ENCODE measurements at places on chromosomes 7 and 10.

GRCh38 chr7:51593628-51594027, 277.0 kb upstream of the COBL start:
- DNase-seq: no peak

DNA sequence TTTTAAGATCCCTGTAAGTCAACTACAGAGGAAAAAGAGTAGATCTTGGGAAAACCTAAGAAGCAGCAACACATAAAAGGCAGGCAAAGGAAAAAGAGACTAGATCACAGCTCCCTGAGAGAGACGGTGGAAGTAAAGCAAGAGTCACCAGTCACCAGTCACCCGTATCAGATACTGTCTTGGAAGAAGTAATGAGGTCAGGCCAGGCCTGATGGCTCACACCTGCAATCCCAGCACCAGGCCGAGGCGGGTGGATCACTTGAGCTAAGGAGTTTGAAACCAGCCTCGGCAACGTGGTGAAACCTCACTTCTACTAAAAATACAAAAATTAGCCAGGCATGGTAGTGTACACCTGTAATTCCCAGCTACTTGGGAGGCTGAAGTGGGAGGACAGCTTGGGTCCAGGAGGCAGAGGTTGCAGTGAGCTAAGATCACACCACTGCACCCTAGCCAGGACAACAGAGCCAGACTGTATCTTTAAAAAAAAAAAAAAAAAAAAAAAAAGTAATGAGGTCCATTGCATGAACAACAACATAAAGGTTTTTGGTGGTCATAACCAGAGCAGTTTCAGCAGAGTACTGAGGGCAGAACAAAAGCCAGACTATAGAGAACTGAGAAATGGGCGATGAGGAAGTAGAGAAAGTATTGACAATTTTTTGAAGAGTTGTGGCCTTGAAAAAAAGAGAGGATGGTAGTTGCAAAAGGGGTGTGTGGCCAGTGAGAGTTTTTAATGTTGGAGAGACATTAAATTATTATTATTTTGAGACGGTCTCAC, 16.9 kb downstream of the ZNF713 start:
- DNase-seq: no peak

GRCh38 chr10:12419262-12419847, 70.0 kb downstream of the CAMK1D start:
- DNase-seq: peak; percentile 80

- no peak for DNase-seq
Observed at GRCh38 chr10:132106431-132106830, 40.7 kb downstream of the JAKMIP3 start.

GRCh38 chr10:50565301-50566083, 58.3 kb downstream of the SGMS1 start:
- no peak for DNase-seq

- no peak for DNase-seq
Observed at GRCh38 chr10:98154076-98154475, 19.6 kb downstream of the R3HCC1L start.

DNA sequence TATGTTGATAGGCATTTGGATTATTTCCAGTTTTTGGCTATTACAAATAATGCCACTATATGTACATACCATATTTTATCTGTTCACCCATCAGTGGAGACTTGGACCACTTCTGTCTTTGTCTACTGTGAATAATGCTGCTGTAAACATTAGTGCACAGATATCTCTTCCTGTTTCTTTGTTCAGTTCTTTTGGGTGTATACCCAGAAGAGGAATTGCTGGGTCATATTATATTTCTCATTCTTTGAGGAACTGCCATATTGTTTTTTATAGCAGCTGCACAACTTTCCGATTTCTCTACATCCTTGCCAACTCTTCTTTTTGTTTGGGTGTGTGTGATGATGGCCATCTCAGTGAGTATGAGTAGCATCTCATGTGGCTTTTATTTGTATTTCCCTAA, 218.0 kb downstream of the LRMDA start:
- no peak for DNase-seq

DNA sequence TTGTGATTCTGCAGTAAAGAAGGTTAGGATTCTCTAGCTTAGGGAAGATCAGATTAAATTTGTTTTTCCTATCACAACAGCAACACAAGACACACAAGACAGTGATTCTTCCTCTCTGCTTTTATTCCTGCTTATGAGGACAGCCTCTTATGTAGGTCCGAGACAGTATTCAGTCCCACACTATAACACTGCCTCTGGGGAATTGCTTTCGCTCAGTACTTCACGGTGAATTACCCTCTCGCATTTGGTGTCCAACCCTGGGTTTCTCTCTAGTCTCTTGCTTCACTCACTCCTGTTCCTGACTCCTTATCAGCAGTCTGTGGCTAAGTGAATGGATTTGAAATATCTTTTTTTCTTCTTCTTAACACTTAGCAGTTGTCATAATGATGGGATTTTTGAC, 1.7 kb downstream of the HIF1AN start:
- DNase-seq: no peak

GRCh38 chr10:48946891-48947500, 7.4 kb upstream of the LRRC18 start:
- no peak for DNase-seq

DNA sequence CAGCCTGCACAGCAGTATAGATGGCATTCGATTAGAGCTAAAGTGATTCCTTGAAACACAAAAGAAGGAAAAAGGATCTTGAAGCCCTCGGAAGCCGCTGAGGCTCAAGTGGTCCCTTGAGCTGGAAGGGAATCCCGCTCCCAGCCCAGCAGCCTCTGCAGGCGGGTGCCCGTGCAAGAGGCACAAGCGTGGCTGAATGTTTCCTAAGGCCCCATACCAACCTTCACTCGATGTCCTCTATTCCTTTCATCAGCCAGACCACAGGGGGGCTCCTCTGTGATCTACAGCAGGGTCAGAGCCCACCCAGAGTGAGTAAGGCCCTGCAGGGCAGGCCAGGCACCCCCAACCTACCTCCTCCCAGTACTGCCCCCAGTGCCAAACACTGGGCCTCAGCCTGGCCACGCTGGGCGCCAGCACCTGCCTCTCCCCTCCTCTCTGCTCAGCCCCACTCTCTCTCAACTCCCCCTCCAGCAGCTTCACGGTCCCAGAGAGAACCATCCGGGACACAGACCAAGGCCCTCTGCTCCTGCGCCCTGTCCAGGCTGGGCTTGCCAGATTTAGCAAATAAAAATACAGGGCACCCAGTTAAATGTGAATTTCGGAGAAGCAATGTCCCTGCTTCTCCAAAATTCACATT, 30.5 kb downstream of the EBF3 start:
- no peak for DNase-seq

- DNase-seq: no peak
Observed at GRCh38 chr10:105292236-105292635, 651.1 kb downstream of the SORCS3 start.

DNA sequence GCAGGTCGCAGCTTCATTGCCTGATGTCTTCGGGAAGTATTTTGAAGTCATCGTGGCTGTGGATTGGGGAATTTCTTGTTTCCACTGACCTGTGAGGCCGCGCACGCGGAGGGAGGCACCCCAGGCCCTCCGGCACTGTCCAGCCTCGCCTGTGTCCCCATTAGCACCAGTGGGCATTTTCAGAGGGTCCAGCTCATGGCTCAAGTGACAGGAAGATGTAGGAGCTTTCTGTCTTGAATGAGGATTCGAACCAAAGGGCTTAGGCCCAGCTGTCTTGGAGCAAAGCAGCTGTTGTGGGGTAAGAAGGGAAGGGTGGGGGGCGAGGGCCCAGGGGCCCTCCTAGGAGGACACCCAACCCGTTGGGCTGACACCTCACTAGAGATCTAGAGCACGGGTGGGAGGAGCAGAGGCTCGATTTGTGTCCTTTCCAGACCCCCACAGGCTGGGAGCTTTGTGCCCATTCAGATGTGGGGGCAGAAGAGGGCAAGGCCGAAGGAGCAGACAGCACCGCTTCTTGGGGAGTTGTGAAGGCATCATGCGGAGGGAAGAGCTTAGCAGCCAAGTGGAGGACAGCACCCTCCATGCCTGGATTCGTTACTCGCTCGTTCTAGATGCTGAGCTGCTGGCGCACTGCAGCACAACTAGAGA, 914 bp downstream of the ZNF37A start:
- DNase-seq: no peak

- DNase-seq: no peak
Observed at GRCh38 chr10:124632064-124632531, 112.1 kb downstream of the FAM53B start.

DNA sequence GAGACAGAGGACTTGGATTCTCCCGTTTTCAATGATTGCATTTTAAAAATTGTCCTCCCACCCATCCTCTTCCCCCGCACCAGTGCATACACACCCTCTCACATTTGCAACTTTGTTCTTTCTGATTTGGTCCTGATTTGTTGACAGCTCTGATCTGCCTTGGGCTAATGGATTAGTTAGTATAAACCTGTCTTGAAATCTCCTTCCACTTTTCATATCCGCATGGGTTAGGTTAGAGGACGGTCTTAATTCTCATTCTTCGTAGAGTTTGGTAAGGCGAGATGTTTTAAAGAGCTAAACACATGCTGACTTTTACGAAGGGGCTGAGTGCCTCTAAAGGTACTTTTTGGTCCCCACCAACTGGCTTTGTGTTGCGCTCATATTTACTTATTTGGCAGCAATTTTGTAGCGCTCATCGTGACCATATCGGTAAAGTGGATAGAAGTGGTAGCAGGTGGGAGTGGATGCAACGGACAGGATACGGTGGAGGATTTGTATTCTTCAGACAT, 1.1 kb downstream of the AHR start:
- DNase-seq: no peak

GRCh38 chr7:42123716-42124115, 113.3 kb downstream of the GLI3 start:
- DNase-seq: no peak

DNA sequence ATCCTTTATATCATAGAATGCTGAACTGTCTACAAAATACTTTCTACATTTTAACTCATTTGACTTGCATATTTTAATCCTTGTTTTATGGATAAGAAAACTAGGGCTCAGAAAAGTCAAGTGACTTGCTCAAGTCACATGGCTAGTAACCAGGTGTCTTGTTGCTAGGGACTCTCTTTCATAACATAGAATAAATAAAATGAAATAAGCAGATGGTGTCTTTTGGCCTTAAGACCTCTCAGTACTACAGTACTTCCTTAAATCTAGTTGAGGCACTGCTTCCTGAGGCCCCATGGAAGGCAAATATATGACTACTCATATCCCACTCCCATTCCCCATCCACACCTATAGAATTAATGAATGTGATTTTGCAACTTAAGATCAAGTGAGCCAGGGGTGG, 87.9 kb downstream of the CDK6 start:
- DNase-seq: no peak

DNA sequence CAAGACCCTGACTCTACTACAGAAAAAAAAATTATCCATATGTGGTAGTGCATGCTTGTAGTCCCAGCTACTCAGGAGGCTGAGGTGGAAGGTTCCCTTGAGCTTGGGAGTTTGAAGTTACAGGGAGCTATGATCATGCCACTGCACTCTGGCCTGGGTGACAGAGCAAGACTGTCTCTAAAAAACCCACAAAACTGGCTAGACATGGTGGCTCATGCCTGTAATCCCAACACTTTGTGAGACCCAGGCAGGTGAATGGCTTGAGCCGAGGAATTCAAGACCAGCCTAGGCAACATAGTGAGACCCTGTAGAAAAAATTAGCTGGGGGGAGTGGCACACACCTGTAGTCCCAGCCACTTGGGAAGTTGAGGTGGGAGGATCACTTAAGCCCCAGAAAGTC, 32.9 kb upstream of the CHST3 start:
- DNase-seq: no peak

DNA sequence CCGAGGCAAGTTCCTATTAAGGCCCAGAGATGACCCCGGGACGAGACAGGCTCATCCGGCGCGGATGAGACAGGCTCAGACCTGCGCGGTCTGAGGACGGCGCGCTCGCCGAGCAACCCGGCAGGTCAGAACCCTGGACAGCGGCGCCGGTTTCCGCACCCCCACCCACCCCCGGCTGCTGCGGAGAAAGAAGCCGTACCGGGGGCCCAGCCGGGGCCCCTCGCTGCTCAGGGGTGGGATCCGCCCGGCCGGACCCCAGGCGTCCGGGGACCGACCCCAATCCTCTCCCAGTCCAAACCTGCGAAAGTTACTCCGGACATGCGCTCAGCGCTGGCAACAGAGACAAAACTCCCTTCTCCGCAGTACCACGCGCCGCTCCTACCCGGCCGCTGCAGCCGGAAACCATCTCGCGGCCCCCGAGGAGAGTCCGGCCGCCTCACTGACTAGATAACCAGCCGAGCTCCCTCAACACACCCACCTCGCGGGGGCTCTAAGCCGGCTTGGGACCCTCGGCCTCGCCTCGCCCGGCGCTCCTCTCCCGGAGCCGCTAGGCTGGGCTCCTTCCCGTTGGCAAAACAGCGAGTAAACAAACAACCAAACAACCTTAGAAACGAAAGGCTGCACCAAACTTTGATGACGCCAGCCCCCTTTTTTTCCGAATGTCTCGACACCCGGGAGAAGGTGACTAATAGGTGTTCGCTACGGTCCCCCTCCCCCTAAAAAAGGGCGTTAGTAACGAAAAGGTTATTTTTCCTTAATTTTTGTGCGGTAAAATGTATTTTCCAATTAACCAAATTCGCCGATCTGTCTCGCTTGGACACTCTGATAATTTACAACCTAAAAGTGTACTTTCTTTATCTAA, 2.3 kb upstream of the DRGX start:
- peak; percentile 73 for DNase-seq

DNA sequence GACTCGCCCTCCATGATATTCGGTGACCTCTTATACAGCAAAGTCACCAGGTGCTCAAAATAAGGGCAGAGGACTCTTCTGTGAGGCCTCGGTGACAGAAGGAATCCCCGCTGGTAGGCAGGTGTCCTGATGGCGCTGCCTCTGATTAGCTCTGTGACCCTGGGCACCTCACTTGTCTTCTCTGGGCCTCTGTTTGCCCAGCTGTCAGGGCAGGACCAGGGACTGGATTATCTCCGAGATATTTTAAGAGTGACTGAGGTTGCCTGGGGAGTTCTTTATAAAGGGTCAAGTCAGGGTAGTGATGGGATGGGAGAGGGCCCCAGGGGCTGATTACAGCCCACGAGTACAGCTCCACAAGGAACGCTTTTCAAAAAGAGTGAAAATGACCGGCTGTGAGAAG, 70.9 kb upstream of the SAMD8 start:
- no peak for DNase-seq

DNA sequence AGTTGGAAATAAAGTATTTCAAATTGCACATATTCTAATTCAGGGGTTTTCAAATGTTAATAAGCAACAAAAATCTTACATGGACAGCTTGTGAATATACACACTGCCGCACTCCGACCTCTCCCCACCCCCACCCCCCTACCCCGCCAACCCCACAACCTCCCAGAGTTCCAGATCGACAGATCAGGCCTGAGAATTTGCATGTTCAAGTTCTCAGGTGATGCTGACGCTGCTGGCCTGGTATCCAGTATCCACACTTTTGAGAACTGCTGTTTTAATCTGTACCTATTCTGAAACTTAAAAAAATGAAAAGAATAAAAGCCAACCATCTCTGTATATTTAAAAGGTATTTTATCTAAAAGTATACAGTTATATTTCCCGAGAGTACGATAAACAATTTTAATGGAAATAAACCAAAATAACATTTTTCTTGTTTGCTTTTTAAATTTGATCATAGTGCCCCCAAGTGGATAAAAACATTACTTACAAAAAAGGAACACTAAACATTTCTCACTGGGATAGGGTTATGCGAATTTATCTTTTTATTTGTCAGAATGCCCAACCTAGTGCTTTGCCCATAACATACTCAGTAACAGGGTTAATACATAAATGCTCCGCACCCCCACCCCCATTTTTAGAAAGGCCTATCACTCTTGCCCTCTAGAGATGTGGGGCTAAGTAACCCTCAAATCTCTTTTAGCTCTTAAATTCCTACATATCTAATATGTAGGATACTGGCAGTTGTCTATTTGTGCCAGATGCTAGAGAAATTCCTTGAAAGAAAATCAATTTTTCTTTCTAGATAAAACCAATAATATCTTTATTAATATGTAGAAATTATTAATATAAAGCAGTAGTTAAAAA, 166.3 kb downstream of the RNF133 start:
- DNase-seq: no peak

Measured in hindlimb muscle (tissue), 1 donor.